Non-pigmented ciliary epithelial cell (primary cell): ENCODE measurements at places on chromosomes 1 and 21.
A peak's percentile ranks its signal among the peaks of the same experiment; 100 is the strongest.

DNA sequence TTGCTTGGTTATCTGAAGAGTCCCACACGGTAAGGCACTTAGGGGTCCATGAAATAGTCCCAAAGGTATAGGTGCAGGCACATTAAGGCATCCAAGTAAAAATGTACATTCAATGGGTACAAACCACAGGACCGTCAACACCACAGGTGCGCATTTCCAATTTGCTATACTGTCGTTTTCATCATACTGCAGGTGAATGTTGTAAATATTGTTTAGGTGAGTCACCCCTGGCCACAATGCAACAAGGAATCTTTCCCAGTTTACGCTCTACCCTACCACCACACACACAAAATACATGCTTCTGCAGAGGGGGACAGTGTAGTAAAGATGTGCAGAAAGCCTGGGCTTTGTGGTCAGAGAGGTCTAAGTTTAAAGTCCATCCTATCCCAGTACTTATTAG lies 13.7 kb downstream of the CADM3 start:
- no peak for DNase-seq

GRCh38 chr1:25206201-25206600 lies 26.1 kb downstream of the SYF2 start:
- no peak for DNase-seq

DNA sequence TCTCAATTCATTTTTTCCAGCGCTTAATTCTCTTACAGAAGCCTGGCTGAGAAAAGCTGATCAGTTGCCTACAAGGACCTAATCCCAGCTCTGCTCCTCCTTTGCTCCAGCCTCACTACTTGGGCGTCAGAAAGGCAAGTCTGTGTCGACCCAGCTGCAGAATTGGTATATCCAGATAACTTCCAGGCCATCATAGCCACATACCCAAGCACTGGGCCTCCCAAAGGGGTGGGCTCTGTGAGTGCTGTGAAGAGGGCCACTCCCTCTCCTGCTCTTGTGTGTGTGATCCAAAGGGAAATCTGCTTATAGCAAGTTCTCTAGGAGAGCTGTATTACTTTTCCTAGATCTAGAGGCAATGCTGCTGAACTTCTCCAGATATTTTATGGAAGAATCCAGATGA lies 18.1 kb downstream of the LMOD1 start:
- no peak for DNase-seq

DNA sequence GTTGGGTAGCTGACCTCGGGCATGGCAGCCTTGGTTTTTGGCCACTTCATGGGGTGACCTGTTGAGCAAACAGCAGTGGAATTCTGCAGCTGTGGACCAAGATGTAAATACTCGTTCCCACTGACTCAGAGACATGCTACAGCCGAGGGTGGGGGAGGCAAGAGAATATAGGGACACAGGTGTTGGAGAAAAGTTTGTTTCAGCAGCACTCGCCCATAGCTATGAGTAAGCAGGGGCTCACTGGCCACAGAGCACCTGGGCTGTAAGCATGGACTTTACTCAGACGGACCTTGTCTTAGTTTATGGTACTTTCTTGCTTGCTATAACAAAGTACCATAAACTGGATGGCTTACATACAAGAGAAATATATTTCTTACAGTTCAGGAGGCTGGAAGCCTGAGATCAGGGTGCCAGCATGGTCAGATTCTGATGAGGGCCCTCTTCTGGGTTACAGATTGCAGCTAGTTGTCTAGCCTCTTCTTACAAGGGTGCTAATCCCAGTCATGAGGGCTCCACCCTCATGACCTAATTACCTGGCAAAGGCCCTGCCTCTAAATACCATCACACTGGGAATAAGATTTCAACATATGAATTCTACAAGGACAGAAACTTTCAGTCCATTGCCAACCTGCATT lies 437.2 kb upstream of the DAB1 start:
- no peak for DNase-seq

DNA sequence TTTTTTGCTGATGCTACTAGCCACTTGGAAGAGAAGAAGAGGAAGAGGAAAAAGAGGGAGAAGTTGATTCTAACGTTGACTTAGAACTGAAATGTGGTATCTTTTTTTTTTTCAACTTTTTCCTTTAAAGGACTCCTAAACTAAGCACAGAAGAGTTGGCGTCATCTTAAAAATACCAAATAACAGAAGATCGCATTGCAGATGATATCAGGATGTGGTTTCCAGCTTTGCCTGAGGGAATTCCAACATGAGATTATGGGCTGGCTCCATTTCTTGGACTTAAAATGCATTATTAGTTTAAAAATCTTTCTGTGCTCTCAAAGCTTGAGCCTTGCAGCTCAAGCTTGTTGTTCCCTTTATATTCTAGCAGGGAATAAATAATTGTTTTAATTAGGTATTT lies 29.8 kb downstream of the WDR3 start:
- DNase-seq = peak; percentile 22

- no peak for DNase-seq
These were observed 226.5 kb downstream of the SMYD3 start for GRCh38 chr1:246280551-246280950.

GRCh38 chr1:73839922-73840321 lies 358.1 kb downstream of the LRRIQ3 start:
- DNase-seq = no peak

- no peak for DNase-seq
These were observed 28.5 kb downstream of the COA7 start for GRCh38 chr1:52669696-52670095.

GRCh38 chr21:39182484-39183271 lies 573 bp downstream of the PSMG1 start:
- DNase-seq = no peak

- no peak for DNase-seq
These were observed 99.7 kb upstream of the IRF2BP2 start for GRCh38 chr1:234709473-234710228.

- no peak for DNase-seq
These were observed 27.8 kb upstream of the SLC26A9 start for GRCh38 chr1:205971082-205971481.

- DNase-seq = no peak
These were observed 113.3 kb downstream of the PTPN14 start for GRCh38 chr1:214438075-214438474.

DNA sequence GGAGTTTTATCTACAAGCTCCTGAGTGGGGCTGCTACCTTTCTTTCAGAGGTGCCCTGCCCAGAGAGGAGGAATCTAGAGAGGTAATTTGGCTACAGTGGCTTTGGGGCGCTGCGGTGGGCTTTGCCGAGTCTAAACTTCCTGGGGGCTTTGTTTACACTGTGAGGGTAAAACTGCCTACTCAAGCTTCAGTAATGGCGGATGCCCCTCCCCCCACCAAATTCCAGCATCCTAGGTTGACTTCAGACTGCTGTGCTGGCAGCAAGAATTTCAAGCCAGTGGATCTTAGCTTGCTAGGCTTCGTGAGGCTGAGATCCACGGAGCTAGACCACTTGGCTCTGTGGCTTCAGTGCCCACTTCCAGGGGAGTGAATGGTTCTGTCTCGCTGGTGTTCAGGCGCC lies 43.9 kb downstream of the SWT1 start:
- DNase-seq = no peak

DNA sequence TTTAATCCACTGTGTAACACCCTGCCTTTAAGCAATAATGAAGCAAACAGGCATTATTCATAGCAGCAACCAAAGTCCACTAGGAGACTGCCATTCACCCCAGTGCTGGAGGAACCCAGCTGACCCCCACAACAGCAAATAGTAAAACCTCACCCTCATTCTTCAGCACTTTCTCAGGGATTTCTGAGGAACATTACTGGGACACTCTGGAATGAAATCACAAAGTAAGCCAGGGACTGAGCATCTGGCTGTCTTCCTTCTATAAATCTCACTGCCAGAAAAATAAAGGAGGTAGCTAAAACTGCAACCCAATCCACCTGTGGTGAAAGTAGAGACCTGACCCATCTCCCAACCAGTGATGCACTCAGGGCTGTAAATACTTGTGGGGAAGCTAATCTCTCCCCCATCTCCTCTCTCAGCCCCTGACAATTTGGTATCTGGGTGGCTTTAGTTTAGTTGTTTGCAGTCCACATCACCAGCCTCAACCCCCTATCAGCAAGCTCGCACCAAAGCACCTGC lies 47.1 kb downstream of the COL6A1 start:
- DNase-seq = no peak

DNA sequence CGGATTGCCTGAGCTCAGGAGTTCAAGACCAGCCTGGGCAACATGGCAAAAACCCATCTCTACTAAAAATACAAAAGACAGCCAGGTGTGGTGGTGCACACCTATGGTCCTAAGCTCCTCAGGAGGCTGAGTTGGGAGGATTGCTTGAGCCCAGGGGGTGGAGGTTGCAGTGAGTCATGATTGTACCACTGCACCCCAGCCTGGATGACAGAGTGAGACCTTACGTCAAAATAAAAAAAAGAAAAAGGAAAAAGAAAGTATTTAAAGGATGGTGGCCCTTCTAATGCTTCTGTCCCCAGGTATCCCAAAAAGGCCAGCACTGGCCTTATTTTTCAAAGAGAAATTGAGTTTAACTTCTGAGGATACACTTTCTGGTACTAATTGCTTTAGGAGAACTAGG lies 1.7 kb downstream of the IKBKE start:
- no peak for DNase-seq
